ENCODE measurements at places on chromosomes 4 and X.

- no peak for DNase-seq
Observed at GRCh38 chr4:146269228-146269653, 54.9 kb downstream of the REELD1 start.

DNA sequence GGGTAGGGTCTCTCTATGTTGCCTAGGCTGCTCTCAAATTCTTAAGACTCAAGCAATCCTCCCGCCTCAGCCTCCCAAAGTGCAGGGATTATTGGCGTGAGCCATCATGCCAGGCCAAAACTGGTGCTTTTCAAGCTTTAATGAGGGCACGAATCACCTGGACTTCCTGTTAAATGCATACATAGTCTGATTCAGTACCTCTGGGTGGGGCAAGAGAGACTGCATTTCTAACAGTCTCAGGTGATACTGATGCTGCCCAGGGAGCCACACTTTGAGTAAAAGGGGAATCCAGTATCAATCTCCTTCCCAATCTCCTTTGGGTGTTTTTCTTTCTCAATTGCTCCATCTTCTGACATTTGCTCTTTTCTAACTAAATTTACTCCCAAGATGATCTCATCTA, 96.5 kb downstream of the SH3RF1 start:
- DNase-seq = no peak

- no peak for DNase-seq
Observed at GRCh38 chr4:25783943-25784342, 78.8 kb downstream of the SEL1L3 start.

DNA sequence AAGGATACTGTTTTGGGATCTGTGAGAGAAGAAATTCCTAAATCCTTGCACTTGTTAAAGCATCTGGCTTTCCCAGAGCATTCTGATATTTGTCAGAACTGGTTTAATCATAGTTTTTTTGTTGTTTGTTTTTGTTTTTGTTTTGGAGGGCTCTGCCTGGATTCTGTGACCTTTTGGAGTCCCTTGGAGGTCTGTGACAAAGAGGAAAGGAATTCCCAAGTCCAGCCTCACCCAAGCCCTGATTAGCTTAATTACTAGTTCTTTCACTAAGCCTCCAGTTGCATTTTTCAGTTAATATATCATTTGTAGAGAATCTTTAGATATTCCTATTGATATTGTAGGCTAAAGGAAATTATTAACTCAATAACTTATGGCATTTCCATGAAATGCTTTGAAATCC, 711 bp downstream of the ACE2 start:
- no peak for DNase-seq

DNA sequence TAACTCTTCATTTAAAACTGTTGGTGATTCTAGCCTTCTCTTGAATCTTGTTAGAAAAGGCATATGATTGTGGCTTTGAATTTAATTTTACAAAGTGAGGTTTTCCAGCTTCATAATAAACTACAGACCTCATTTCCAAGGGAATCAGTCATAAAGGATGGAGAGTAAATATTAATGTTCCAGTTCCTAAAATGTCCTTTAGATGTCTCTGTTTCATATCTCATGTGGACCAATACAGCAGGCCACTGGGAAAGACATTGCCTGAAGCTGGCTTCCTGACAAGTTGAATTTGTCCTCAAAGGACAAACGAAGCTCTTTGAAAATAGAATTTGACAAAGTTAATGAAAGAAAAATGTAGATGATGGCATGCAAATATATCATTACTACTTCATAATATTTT, 125.4 kb downstream of the ZNF330 start:
- peak; percentile 81 for DNase-seq

- peak; percentile 57 for DNase-seq
Observed at GRCh38 chr4:177214935-177215334, 94.7 kb upstream of the NEIL3 start.

DNA sequence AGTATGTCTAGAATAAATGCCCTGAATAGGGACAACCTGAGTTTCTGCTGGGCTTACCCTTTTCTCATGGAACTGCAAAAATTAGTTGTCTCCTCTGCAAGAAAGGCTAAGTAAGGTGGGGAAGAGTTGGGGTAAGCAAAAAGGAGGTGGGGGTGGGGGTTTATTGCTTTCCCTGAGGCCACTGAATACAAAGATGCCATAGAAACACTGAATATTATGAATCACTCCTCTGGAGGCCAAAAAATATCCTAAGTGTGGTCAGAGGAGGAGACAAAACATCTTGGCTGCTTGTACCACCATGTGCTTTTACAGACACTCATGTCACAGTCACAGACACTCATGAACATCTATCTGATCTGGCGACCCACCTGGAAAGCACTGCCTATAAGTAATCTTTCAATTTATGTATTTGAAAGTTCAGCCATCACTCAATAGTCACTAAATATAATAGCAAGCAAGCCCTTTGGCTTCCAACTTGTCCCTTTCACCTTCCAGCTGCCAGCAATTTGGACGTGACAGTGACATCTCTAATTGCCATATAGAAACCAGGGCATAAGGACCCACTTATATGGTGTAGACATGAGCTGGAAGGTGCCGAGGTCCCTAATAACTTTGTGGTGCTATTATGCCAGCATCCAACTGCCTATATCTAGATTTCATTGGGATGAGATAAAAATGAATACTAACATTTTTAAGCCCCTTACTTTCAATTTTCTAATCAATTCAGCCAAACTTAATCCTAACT, 122.7 kb upstream of the CBR4 start:
- DNase-seq = peak; percentile 37
